Diencephalon (tissue), 1 donor: ENCODE measurements at places on chromosomes 6 and 20. TPM values are rescaled to one million over a fixed set of nuclear protein-coding genes. Genes with fewer than 3 reads are reported as not detected.

Gene SLC17A9
- total RNA-seq: 0.23 TPM

Gene PHF10
- 32.3 TPM for total RNA-seq

Gene RSPH9
- 6.0 TPM for total RNA-seq

Gene HELZ2
- 5.3 TPM for total RNA-seq
